ENCODE measurements at places on chromosomes 3 and 15.

- DNase-seq = no peak
These were observed 32.4 kb upstream of the MRPL3 start for GRCh38 chr3:131535131-131535530.

DNA sequence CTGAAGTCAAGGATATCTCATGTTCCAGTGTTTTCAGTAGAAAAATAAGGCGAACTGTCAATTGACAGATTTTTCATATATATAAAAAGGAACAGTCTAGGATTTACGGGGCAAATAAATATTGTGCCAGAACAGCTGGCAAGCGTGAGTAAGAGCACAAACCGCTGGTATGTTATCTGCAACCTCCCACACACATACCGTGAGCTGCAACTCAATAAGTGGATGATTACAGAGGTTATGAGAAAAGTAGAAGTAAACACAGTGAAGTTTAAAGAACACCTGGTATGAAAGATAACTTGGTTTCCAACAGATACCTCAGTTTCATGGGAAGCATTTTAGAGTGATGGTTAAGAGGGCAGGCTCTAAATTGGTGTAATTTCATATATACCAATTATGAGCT is 733.4 kb downstream of the TUSC7 start:
- DNase-seq = no peak

DNA sequence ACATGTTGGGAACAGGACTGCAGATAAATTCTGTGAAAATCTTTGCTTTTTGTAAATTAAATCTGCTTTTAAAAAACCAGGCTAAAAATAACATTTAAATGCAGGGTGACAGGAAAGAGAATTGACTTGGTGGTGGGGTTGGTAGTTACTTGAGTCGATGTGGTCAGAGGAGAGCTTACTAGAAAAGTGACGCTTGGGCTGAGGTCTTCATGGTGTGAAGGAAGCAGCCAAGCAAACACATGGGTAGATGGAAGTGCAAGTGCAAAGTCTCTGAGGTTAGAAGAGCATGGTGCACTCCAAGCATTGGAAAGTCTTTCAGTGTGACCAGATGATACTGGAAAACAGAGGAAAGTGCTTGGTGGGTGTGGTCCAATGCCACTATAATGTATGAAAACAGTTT is 86.4 kb upstream of the THBS1 start:
- DNase-seq = no peak

DNA sequence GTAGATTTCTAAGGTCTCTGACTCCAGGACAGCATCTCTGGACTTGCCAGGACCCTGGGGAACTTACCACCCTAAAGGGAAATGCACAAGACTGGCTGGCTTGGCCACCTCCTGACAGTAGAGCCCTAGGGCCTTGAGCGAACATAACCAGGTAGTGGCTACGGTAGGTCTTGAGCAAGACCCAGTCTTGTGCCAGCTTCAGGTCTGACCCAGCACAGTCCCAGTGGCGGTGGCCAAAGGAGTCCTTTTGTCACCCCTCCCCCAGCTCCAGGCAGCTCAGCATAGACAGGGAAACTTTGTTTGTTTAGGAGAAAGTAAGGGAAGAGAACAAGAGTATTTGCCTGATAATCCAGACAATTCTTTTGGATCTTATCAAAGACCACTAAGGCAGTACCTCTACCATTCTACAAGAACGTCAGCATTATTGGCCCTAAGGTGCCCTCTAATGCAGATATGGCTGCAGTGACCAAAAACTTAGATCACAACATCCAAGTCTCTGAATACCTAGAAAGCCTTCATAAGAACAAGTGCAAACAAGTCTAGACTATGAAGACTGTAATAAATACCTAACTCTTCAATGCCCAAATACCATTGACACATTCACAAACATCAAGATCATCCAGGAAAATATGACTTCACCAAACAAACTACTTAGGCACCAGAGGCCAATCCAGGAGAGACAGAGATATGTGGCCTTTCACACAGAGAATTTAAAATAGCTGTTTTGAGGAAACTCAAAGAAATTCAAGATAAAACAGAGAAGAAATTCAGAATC is 38.7 kb upstream of the FBN1 start:
- DNase-seq = no peak

GRCh38 chr3:111081008-111081545 is 9.5 kb downstream of the NECTIN3 start:
- no peak for DNase-seq

DNA sequence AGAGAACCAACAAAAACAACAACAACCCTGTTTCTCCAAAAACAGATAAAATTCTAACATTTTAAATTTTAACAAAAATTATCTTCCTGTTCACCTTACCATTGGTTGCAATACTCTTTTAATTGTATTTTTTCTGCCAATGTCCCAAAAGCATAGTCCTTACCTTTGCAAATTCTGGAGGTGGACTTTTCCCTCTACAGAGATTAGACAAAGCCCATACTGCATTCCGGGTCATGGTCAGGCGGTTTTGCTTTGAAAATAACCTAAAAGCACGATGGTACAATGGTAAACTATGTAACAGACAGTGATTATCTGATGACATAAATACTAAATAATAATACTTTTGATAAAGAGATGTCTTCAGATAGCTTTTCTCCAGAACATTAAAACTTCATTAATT is 35.5 kb upstream of the WDR5B start:
- DNase-seq = no peak

Measured in hypothalamus (tissue), 51 donors.